ENCODE measurements at places on chromosomes 2 and 18.

DNA sequence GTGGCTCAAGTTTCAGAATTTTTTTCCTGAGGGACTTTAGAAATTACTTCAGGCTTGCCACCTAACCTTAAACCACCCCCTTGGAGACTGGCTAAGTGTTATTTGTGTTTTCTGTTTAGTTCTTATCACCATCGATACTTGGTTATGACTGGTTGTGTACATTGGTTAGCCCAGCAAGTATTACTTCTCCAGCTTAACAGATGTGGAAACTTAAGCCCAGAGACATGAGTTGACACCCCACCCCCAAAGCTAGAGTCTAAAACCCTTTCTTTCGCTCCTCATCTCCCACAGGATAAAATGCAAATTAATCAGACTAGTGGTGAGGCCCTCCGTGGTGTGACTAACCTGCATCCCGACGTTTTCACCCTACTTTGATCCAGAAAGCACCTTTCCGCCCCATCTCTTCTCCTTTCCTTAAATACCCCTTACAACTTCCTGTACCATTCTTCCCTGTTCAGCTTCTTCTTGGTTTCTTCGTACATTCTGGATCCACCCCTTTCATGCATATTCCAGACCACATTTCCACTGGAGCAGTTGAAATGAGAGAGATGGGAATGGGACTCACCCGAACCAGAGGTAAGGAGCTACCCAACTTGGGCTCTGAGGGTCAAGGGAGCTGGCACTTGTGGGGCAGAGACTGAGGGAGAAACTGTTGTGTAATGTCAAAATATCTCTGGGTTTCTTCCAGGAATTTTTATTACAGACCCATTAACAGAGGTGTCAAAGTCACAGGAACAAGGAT lies 819 bp upstream of the MAP3K2 start:
- DNase-seq: no peak

DNA sequence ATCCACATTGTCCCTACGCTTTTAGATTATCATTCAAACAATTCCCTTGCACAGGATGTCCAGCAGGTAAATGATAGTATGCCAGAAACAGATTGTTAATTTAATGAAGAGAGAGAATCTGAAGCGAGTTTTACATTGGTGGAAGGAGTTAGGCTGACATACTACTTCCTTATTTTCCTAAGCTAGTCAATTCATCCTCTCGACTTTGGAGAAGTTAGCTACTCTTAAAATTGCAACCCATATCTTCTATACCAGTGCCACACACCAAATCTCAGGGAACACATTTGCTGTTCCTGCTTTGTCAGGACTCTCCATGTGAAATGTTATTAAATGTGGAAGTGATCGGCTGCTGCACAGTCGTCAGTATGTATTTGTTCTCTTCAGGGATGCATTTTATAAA lies 249.2 kb downstream of the NAPG start:
- no peak for DNase-seq

GRCh38 chr2:16747689-16748088 lies 82.1 kb upstream of the CYRIA start:
- no peak for DNase-seq

- no peak for DNase-seq
Observed at GRCh38 chr2:20215183-20216040, 9.5 kb downstream of the SDC1 start.

Data from DMS153 (cell line).